HFFc6 (cell line): ENCODE measurements at places on chromosomes 2 and 18.
A peak's percentile ranks its signal among the peaks of the same experiment; 100 is the strongest.

DNA sequence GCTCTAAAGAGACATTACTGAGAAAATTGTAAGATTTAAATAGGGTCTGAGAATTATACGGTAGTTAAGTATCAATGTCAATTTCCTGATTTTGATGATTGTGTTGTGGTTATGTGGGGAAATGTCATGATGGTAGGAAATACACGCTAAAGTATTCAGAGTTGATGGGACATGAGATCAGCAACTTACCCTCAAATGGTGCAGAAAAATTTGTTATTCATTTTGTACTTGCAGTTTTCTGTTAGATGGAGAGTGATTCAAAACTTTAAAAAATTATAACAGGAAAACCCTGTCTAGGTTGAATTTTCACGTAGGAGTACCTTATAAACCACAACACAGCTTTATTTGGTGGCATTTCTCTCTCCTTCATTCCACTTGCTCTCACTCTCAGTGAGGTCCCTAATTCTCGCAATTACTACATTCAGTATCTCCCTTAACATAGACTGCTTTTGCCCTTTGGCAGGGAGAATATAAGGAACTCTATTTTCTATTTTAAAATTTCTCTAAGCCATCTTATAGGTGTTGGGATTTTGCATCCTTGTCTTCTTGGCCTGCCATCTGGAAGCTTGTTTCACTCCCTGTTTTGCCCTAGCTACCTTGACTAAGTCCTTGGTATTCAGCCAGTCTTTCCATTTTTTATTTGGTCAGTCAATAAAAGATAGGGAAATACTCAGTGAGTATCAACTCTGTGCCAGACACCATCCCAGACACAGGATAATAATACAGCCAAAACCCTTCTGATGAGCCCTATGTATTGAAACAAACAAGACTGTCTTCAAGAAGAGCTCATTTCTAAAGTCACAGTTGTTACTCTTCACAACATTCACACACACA, 550.6 kb upstream of the ACVR2A start:
- no peak for DNase-seq

DNA sequence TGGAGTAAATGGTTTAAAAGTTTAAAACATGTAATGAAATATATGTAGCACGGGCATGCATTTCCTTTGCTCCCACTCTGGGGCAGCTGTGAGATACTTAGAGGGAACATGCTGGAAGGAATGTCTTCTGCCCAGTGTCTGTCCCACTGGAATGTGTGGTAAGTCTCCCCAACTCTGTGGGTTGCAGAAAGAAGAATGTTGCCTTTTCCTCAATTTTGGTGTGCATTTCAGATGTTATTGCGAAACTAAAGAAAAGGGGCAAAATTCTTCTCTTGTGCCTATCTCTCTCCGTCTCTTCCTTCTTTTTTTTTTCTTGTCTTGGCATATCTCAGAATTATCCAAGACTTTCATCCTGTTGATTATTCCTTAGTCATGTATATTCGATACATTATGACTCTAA, 201.1 kb downstream of the SH3RF3 start:
- DNase-seq, result peak; percentile 31

- DNase-seq, result no peak
These were observed 229.9 kb upstream of the RAB12 start for GRCh38 chr18:8379187-8379941.

- DNase-seq, result no peak
These were observed 506.7 kb downstream of the NUP35 start for GRCh38 chr2:183630964-183631363.

DNA sequence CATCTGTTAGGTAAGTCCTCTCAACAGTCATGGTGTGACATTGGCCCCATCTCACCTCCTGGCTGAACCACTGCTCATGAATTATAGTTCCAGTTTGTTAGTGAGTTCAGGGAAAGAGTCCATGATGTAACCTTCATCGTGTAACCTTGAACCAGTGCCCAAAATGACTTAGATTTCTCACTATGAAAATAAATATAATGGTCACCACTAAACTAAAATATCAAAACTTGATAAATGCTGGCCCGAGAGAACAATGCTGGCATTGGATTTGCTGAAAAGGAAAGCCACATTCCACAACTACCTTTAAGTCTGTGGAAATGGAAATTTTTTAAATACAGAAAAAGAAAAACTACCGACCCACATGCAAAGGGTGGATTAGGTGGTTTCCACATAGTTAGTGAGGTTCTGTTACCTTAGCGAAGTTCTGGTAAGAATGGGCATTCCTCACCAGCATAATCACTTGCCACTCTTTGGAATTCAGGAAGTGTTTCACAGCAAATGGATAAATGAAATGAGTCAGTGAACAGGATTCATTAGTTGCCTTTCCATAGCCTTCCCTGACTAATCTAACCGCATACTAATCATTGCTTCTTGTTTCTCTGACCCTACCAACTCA, 133.9 kb upstream of the CTAGE1 start:
- peak; percentile 85 for DNase-seq

DNA sequence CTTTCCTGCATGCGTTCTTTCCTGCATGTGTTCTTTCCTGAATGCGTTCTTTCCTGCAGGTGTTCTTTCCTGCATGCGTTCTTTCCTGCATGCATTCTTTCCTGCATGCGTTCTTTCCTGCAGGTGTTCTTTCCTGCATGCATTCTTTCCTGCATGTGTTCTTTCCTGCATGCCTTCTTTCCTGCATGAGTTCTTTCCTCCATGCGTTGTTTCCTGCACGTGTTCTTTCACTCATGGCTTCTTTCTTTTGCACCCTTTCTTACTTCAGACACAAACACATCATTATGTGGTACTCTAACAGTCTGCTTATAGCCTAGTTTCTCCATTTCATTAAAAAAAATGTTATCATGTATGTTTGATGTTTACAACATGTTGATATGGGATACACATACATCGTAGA, 261.6 kb upstream of the PXDN start:
- DNase-seq, result no peak

DNA sequence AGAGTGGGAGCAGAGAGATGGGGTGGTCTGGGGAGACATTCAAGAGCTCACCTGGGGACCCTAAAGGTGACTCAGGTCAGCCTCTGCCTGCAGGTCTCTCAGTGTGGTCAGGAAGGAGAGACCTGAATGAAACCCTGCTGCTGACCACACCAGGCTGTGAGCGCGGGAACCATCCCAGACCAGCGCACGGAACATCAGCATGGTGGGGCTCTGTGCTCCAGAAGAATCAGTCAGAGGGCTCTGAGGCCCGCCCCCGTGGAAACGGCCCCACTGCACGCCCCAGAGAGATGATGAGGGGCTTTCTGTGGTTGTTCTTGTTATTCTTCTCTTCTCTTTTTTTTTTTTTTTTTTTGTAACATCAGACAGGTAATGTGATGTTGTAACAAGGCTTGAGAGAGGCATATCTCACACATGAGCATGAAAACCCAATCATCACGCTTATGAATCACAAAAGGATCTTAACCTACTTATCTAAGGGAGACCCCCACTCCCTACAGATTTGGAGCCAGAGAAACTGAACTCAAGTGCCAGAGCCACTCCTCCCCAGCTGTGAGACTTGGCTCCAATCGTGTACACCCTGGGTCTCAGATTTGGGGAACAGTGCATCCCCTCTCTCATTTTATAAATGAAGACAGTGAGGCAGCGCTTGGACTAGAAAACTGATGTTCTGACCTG, 302.2 kb downstream of the EIPR1 start:
- no peak for DNase-seq

DNA sequence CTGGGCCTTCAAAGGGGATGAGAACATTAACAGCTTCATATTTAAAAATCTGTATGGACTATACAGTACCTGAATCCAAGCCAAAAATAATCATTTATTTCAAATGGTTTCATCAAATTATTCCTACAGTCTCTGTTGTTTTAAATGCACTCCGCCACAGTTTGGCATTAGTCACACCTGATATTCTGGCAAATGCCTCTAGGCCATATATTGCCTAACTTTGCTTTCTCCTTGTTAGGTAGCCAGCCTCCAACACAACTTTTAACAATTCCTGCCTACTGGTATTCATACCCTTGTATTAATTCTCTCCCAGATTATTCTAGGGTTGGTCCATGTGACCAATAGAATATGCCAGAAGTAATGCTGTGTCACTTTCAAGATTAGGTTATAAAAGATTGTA, 146.6 kb upstream of the FANCL start:
- DNase-seq, result no peak

DNA sequence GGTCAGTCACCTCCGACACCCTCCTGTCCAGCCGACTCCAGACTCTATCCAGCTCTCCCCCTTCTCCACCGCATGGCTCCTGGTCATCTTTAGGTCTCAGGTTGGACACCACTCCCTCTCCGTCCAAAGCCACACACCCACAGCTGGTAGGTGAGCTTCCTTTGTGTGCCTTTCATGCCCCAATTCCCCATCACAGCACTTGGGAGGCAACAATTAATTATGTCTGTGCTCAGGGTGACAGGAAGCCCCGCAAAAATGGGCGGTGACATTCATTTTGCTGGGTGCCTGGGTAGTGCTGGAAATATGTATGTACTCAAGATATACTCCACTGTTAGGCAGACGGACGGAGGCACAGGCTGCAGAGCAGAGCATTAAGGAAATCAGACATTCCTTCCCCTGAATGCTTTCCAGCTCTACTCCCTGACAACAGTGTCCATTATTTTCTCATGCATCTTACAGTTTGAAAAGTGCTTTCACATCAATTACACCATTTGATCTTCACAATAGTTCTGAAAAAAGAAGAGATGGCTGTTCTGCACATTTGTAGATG, 13.1 kb downstream of the EPB41L3 start:
- no peak for DNase-seq

- DNase-seq, result peak; percentile 96
These were observed 35.6 kb downstream of the GLI2 start for GRCh38 chr2:120771111-120771780.

DNA sequence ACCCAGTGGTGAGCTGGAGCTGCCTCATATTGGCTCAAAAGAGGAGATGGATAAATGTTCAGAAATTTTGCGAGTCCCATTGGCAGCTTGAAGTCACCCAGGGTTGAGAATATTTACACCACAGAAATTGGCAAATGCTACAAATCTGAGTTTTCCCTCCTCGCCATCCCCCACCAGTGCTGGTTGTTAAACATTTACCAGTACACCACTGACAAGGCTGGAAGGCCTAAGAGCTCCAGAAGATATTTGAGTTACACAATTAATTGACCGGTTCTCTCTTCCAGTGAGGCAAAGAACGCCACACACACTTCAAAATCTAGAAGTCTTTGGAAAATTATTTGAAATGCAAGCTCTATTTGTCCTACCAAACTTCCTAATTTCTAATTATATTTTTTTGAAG, 47.5 kb upstream of the ATIC start:
- no peak for DNase-seq

DNA sequence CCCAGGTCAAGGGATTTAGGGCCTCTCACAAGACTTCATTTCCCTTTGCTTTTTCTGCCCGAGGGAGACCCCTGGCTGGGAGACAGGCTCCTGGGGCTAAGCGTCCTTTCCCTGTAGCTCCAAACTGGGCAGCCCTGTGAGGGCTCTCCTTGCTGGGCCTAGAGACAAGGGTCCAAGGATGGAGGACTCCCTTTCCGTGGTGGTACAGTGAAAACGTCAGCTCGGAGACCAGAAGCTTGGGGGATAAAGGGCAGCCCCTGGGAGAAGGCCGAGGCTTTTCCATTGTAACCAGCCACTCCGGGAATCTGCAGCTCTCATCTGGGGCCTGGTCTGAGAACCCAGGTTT, 2.3 kb downstream of the SIX2 start:
- DNase-seq, result no peak

- DNase-seq, result no peak
These were observed 2.0 kb upstream of the CYP26B1 start for GRCh38 chr2:72149556-72150156.

DNA sequence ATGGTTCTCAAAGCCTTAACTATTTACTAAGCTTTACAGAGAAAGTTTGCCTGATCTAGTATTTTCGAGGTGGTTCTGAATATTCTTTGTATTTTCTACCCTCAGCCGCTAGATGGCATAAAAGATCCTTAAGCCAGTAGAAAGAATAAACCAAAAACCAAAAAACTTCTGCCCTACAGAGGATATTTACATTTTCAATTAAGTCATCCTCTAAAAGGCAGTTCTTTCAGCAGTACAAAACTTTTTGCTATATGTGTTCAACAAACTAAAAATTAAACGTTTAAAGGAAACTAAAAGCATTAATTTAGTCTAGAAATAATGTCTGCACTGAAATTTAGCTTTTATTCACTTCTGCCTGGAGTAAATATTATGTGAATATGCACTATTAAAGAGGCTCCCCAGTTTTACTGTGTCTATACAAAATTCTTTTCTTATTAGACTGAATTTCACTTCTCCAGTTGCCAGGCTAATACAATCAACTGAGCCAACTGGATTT, 297.5 kb downstream of the PIEZO2 start:
- peak; percentile 52 for DNase-seq

- no peak for DNase-seq
These were observed 180.8 kb upstream of the ATP5MC3 start for GRCh38 chr2:175362331-175362730.

DNA sequence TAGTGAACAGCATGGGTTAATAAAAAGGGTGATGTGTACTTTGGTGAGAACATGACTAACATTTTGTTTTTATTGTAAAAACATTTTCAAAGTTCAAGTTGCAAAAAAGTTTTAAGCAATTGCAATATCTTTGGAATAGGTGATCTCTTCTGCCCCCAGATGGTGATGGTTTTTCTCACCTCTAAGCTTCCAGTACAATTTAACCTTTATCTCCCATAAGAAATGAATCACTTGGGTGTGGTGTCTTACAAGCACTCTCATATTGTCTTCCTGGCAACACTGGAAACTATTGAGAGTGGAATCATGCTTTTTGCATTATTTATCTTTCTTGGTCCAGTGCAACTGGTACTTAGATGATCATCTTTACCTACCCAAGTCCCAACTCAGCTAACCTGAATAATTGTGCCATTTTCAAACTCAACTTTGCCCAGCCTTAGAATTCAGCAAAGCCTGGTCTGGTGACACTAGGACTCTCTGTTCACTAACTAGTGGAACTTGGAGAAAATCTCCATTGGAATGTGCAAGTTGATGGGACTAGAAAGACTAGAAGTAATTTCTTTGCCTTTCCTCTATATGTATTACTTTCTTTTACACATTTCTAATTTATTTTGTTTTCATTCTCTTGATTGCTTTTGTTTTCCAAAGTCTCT, 964.7 kb upstream of the ZEB2 start:
- peak; percentile 72 for DNase-seq

DNA sequence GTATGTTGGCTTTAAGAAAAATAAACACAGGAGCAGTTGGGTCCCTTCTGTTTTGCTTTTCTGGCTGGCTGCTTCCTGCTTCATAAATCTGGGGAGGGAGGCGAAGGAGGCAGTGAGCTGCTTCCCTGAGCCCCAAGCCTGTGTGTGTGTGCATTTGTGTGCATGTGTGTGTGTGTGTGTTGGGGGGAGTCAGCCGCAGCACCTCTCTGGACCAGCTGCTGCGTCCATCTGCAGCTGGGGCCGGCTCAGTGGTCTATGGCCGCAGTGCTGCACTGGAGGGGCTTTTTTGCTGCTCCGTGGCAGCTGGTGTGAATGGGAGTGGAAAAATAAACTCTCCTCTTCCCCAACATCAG, 192.3 kb downstream of the RNF144A start:
- DNase-seq, result no peak
